ENCODE measurements at places on chromosomes 7 and 10.

GRCh38 chr7:111942450-111943081 lies 263.6 kb downstream of the DOCK4 start:
- DNase-seq = no peak

DNA sequence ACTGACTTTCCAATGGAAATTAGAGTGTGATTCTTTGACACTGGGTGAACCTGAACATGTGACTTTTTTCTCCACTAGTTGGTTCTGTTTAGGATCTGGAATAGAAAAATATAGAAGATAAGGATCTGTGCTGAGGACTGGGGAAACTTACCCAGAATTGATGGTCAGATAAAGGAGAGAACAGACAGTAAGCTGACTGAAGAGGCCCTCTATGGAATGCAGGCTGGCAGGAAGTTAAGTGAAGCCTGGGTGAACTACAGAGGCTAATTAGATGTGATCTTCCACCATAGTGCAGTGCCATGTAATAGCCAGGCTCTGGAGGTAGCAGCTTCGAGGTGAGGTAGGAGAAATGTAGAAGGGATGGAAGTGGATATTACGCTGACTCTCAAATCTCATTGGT lies 455.3 kb downstream of the PLXDC2 start:
- no peak for DNase-seq

DNA sequence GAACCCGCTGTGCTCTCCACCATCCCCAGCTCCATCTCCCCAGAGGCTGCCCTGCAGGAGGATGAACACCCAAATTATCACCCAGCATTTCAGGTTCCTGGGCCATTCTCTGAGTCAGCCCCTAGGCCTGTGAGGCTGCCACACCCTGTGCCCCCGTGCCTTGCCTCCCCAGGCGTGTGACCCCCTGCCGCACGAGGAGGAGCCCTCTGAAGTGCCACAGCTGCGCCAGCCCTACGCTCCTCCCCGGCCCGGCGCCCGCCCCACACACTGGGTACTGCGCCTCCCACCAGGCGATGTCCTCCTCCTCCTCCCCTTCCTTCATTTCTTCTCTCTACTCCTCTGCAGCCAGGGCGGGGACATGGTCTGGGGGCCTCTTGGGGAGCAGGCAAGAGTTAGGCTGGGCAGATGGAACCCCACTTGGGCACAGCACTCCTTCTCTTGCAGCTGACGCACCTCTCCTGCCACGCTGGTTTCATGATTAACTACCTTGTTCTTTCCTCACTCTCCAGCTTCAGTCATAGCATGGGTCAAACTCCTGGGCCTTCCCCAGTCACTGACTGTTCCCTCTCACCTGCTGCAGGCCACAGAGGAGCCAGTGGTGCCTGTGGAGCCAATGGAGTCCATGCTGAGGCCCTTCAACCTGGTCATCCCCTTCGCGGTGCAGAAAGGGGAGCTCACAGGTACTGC lies 12.7 kb upstream of the ATP6V1F start:
- no peak for DNase-seq

DNA sequence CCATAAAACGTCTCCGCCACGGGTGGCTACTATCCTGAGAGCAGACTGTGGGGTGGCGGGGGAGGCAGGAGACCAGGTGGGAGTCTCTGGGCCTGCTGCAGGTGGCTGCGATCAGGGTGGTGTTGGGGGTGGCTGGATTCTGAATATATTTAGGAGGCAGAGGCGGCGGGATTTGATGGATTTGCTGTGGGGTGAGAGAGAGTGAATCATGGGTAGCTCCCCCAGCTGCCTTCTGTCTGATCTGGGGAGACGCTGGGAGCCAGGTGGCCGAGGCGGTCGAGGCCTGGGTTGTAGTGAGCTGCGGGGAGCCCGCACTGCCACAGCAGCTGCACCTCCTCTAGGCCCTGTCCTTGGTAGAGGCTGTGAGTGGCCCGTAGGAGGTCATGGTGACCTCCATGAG lies 48.2 kb upstream of the PFKFB3 start:
- DNase-seq = no peak

- DNase-seq = no peak
These were observed 636.4 kb downstream of the KCNMA1 start for GRCh38 chr10:77001206-77001605.

- DNase-seq = no peak
These were observed 52.6 kb downstream of the CACNA2D1 start for GRCh38 chr7:82390936-82391335.

GRCh38 chr7:125136755-125137532 lies 207.3 kb upstream of the POT1 start:
- no peak for DNase-seq

GRCh38 chr7:92717993-92718716 lies 118.2 kb downstream of the CDK6 start:
- DNase-seq = peak; percentile 51

DNA sequence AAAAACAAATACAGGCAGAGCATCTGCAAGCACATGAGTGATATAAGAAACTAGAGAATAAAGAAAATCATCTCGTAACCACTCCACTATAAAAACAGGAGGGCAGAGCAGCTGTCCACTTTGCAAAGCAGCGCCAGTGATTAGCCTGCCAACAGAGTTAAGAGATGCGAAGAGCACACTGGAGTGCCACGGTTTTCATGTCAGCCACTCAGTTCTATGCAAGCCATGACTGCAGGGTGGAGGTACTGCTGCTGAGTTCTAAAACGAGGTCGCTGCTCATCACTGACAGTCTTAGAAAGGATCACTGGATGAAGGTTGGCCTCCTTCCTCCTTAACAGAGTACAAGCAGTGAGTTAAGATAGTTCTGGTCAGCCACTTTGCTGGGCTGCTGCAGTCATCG lies 58.5 kb downstream of the FGFR2 start:
- no peak for DNase-seq

- DNase-seq = no peak
These were observed 11.2 kb upstream of the OR2A5 start for GRCh38 chr7:144037414-144038035.

DNA sequence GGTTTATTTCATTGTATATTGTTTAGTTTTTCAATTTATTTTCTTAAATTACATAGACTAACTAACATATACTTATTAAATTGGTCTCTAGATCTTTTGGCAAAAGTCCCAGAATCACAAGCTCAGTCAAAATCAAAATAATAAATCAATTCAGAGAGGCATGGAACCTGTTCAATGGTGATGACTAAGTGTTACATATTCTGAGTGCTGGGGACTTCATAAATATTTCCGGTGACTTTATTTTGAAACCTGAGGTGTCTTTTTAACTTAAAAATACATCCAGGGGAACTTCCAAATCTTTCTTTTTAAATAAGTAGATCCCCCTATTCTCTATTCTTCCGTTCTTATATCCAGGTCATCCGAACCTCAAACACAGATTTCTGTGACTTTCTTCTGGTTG lies 89.6 kb upstream of the ZNF804B start:
- no peak for DNase-seq

GRCh38 chr7:28792858-28793257 lies 165.3 kb downstream of the TRIL start:
- no peak for DNase-seq

DNA sequence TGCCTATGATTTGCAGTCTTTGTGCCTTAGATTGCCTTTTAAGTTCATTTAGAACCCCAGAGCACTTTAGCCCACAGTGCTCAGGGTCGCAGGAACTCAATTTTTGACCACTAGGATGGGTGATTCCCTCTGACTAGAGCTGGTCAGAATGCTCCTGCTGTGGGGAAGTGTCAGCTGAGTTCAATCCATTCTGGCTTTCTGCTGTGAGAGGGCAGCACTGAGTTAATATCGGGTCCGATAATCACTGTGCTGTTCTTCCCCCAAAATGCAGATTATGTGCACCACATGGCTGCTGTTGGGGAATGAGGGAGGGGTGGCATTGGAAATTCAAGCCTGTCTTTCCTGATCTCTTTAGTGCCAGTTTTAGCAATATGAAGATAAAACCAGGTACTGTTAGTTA lies 886.4 kb downstream of the DNAJB9 start:
- DNase-seq = no peak

DNA sequence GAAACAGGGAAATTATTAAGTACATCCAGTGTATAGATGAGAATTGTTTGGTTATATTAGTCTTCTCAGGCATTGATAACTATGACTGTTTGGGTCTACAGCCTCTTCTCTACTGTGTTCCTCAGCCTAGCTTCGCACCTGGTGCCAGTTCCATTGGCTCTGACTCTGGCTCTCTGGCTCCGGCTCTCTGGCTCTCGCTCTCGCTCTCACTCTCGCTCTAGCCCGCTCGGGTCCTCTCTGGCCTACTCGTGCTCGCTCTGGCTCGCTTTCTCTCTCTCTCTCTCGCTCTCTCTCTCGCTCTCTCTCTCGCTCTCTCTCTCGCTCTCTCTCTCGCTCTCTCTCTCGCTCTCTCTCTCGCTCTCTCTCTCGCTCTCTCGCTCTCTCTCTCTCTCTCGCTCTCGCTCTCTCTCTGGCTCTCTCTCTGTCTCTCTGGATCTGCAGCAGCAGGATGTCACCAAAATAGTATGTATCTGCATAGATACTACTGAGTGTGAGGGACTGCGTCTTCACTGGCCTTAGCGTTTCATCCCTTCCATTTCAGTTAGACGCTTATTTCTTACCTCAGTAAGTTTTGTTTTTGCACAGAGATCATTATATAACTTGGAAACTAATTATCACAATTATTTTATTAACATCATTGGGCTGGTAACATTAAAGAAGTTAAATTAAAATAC lies 6.5 kb upstream of the SSBP1 start:
- DNase-seq = no peak

DNA sequence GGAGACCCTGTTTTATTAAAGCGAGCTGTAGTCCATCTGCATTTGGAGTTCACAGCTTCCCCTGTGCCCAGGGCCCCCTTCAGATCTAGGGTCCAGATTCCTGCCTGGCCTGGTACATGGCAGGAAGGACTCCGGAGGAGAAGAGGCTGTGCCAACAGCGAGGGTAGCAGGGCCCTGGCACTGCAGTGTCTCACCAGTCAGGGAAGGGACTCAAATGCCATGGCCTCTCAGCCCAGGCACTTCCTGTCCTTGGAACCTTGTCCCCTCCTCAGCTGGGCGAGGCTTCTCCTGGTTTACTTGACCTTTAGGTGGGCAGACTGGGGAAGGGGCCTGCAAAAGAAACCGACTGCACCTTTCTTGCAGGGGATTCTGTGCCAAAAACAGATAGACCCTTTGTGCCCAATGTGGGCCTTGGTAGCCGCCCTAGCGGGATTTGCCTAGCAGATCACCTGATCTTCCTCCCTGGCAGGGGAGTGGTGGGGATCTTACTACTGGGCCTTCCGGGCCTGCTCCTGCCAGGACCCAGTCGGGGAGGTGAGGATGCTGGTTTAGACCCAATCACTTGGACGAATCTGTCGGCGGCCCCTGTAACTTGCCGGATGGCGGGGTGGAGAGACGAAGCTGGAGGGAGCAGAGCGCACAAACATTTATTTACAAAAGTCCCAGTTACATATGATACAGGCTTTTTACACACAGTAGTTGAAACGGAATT lies 161.9 kb downstream of the RNF216 start:
- DNase-seq = no peak

DNA sequence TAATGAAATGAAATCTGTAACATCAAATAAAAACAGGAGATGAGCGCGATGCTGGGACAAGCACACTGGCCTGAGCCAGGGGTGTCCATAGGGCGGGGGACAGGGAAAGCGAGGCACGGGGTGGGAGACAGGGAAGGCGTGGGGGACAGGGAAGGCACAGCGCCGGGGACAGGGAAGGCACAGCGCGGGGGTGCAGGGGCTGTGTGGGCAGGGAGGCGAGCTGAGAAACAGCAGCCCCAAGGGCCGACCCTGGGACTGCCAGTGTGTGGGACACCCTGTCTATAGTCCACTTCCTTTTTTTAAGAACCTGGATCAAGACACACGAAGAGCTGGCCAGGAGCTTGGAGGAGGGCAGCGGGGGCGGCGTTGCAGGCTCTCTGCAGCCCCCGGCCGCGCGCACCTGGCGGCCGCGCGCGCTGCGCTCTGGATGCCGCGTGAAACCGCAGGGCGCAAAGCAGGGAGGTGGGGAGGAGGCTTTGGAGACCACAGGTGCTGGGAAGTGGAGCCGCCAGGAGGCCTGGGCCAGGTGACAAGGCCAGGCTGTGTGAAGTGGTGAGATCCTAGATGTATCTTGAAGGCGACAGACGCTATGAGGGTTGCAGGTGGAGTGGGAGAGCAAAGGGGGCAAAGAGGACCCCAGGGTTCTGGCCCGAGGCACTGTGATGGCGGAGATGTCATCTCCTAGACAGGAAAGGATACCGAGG lies 157.7 kb downstream of the COBL start:
- no peak for DNase-seq

GRCh38 chr7:33336820-33337219 lies 207.5 kb downstream of the BBS9 start:
- DNase-seq = no peak

- DNase-seq = peak; percentile 65
These were observed 195.6 kb upstream of the CSTF2T start for GRCh38 chr10:51894771-51895578.

DNA sequence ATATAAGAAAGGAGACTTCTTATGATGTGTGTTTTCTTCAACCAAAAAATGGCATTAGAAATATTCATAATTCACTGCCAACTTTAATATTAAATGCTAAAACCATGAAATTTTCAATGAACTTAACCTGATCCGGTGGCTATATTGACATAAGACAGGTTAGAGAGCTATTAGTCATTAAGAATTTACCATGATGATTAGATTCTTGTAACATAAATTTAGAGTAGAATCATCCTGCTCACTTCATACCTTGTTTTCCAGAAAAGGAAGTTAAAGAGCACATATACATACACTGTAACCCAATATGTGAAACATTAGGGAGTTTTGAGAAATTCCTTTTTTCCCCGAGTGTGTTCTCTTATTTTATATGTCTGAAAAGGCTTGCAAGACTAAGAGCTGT lies 430.3 kb upstream of the SEMA3A start:
- DNase-seq = no peak

DNA sequence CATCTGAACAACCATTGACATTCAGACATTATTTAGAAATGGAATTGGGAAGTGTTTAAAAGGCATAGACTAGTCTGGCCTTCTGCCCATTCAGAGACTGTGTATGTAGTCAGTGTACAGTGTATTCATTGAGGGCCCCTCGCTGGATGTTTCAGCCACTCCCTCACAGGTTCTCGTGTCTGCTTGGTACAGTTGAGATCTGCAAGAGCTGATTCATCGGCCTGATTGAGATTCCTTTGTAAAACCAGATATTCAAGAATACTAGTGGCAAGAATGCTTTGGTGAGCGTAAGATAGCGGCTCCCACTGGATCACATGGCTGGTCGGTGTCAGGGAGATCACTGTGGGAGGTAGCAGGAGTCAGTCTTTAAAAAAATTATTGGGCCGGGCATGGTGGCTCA lies 119.5 kb downstream of the TCF7L2 start:
- DNase-seq = no peak

GRCh38 chr7:152893801-152894294 lies 134.3 kb downstream of the ACTR3B start:
- DNase-seq = no peak

- DNase-seq = no peak
These were observed 2.3 kb downstream of the IGF2BP3 start for GRCh38 chr7:23467806-23468525.

- DNase-seq = peak; percentile 38
These were observed 27.5 kb upstream of the SMARCD3 start for GRCh38 chr7:151275813-151276577.

Measured in left cardiac atrium (tissue), 4 donors.